ENCODE measurements at places on chromosomes 7 and 10.

DNA sequence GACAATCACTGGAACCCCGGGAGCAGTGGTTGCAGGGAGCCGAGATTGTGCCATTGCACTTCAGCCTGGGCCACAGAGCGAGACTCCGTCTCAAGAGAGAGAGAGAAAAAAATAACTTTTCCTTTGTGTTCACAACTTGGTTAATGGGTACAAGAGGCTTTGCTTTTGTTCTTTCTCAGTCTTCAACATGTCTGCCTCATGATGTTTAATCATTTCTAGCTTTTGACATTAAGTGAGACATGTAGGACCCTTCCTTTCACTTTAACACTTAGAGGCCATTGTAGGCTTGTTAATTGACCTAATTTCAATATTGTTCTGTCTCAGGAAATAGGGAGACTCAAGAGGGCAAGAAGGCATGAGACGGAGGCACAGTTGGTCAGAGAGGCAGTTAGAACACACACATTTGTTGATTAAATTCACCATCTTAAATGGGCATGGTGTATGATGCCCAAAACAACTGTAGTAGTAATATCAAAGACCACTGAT, 9.3 kb upstream of the CRCP start:
- no peak for DNase-seq

GRCh38 chr10:128058106-128058749, 68.0 kb downstream of the MKI67 start:
- DNase-seq = no peak

GRCh38 chr7:122803323-122803722, 82.9 kb downstream of the CADPS2 start:
- no peak for DNase-seq

- DNase-seq = no peak
These were observed 200.3 kb upstream of the ZWINT start for GRCh38 chr10:56561336-56561735.

DNA sequence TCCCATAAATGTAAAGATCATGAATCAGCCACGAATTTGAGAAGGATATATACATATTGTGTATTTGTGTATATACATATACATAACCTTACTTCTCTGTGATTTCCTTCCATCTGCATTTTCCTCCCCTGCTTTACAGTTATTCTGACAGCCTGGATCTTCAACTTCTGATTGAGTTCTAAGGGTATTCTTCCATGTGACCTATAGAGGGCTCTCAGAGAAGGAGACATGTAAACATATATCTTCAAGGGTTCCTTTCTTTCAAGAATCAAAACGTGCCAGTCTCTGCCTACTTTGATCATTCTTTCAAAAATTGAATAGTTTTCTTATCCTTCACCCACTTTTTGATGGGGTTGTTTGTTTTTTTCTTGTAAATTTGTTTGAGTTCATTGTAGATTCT, 453.7 kb upstream of the POT1 start:
- DNase-seq = no peak
